ENCODE measurements at places on chromosomes 1 and 21.

GRCh38 chr1:213371847-213372619 lies 321.0 kb downstream of the RPS6KC1 start:
- no peak for DNase-seq

DNA sequence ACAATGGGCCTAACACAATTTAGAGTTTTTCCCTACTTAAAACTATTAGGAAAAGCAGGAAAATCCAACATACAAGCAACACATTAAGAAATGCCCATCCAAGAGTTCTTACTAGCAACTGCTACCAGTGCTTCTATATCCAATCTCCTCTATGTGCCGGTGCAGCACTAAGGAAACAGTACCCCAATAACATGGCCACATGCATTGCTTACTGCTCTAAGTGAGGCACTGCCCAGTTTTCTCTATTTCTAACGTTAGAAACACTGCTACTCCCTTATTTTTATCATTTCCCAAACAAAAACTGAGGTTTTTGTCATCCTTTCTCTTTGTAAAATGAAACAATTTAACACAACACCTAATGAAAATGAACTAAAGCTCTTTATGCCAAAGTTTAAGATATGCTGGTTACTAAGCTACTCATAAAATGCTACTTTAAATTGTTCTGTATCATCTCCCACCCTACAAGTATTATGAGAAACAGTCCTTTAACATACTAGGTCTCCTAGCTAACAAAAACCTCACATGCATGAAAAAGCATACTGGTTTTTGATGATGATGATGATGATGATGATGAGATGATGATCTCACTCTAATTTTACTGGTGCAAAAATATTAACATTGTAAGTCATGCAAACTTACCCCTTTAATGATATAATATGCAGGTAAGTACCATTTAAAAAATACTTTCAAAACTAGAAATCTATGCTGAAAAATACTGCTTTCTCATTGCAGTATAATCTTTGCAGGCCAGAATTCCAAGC lies 90.7 kb upstream of the TTC39A start:
- DNase-seq: no peak

GRCh38 chr1:16956775-16957174 lies 23.6 kb downstream of the MFAP2 start:
- peak; percentile 25 for DNase-seq

DNA sequence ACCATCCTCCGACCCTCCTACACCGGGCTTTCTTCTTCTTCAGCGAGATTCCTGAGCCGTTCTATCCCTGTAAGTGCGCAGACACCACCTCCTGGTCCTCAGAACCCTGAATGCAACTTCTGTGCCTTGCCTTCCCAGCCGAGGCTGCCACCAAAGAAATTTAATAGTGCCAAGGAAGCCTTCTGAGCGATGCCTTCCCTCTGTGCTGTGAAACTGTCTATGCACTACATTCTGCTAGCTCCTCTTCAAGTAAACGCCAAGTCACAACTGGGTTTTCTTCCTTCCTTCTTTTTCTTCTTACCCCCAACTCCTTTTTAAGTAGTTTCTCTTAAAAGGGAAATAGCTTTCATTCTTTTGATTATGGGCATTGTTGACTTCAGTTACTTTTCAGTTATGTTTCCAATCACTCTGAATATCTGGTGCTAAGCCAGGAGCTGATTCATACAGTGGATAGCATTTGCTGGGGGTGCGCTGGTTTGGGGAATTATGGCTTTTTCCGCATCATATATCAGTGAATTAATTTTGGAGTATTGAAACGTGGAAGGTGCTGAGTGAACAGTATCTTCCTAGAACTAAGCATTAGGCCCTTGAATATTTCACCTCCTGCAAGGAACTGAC lies 38.6 kb upstream of the GPR88 start:
- DNase-seq: no peak

DNA sequence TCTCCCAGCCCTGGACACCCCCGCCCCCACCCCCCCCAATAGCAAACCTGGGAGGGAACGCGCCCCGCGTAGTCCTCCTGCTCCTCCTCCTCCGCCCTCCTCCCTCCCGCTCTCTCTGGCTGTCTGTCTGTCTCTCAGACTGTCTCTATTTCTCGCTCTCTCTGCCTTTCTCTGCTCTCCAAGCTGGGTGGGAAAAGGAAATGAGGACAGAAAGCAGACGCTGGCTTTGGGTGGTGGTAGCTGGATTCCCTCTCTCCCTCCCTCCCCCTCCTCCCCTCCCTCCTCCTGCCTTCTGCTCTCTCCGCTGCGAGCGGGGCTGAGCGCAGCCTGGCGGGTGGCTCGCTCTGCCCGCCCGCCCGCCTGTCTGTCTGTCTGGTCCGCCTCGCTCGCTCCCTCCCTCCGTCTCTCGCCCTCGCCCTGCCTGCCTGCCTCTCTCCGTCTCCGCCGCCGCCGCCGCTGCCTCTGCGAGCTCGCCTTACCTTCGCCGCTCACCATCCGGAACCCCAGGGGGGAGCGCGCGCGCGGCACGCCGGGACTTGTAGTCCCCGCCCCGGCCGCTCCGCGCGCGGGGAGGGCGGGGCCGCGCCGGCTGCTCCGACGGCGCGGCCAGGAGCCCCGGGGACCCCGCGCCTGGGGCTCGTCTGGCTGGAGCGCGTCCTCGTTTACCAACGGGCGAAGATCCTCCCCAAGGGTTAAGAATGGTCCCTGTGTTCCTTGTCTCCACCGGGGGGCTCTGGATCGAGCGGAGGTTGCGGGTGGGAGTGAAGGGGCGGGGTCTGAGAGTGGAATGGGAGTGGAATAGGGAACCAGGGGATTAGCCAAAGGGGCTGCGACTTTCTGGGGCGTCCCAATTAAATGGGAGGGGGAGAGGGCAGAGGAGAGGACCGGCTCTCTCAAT lies at the start of gene AHDC1:
TSS of gene AHDC1 (minus strand) at position 464 of the 898 bp plus-strand sequence. CDS start 52,029 bp downstream, outside the sequence.
- DNase-seq: peak; percentile 93

- DNase-seq: no peak
Measured at GRCh38 chr1:226417830-226418546, 10.1 kb upstream of the PARP1 start.

Data from ELR (cell line).